H54 (cell line): ENCODE measurements at places on chromosomes 16 and 17.

DNA sequence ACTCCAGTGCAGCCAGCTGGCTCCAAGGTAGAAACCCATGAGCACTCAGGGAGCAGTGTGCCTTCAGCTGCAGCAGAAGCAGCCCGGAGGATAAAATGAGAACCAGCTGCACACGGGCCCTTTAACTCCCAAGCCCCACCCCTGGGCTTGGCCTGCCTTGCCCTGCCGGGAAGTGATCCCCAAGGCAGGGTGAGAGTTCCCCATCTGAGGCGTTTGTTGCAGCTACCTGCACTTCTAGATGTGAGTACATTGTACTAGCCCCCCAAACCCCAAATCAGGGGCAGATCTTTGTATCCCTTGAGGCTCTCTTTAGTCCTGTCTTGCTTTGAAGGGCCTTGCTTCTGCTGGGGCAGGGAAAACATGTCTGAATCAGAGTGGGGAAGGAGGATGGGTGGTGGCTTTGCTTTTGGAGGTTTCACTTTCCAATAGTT is at the start of gene MVP:
MVP (plus strand) TSS at position 192 of the 431 bp plus-strand sequence. CDS start 10,088 bp downstream, outside the sequence.
- no peak for DNase-seq

DNA sequence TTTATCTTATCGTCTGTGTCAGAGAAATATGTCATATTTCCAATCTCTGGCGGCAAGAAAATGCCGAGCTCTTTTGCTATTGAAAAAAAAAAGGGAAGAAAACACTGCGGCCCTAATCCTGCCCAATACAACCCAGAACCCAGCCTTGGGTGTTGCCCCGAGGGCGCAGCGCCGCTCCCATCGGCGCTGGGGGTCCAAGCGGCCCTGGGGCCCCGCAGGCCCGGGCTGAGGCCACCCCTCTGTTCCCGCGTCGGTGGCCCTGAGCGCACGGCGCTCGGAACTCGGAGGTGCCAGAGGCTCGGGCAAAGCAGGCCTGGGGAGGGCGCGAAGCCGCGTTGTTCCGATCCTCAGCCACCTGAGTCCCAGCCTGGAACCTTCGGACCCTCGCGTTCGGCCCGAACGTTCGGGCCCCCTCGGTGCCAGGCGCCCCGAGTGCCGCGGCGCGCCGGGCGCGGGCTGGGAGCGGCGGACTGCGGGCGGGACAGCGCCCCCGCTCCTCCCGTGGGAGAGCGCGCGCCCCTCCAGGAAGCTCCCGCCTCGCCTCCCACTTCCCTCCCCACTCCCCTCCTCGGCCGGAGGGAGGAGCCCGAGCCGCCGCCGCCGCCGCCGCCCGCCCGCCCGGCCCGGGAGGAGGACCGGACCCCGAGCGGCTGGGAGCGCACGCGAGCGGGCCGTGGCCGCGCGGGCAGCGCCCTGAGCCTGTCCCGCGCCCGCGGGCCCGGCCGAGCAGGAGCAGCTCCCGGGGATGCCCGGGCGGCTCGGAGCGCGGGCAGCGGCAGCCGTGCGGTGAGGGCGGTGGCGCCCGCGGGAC is at the start of gene CPNE2:
CPNE2 (plus strand) TSS at position 609 of the 811 bp plus-strand sequence. CDS start 18,160 bp downstream, outside the sequence.
- DNase-seq = peak; percentile 49

- no peak for DNase-seq
These were observed 64.2 kb upstream of the CACNG3 start for GRCh38 chr16:24191876-24192402.

DNA sequence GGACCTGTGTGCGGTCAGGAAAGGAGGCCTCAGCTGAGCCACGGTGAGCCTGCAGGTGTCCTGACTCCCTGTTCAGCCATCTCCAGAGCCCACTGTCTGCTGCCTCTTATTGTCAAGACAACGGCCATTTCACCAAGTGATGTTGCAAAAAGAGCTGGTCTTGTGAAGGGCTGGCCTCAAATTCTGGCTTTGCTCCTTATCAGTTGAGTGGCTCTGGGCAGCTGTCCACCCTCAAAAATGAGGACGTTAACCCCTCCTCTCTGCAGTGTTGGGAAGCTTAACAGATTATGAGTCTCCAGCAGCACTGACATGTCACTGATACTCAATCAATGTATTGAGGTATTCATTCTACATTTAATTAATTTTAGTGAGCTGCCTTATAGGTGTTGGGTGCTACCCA is 171.1 kb upstream of the TOX3 start:
- DNase-seq = no peak

- no peak for DNase-seq
These were observed 243.1 kb downstream of the CCDC182 start for GRCh38 chr17:57502022-57502421.

GRCh38 chr17:76197911-76198310 is 42.4 kb downstream of the RNF157 start:
- DNase-seq = no peak

DNA sequence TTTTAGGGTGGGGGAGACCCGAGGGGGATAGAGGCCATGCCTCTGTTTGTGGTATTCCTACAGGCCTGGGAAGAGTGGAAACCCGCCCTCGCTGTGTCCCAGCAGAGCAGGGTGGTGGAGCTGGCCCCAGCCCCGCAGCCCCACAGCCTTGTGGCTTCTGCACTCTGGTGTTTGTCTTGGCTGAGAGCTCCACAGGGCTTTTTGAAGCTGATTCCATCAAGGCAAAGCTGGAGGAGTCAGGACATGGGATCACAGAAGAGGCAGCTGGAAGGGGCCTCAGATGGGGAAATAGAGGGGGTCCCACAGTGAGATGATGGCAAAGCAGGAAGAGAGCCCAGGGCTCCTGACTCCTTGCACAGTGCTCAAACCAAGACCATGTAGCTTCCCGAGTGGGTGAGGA is 5.0 kb upstream of the WFIKKN2 start:
- DNase-seq = no peak

DNA sequence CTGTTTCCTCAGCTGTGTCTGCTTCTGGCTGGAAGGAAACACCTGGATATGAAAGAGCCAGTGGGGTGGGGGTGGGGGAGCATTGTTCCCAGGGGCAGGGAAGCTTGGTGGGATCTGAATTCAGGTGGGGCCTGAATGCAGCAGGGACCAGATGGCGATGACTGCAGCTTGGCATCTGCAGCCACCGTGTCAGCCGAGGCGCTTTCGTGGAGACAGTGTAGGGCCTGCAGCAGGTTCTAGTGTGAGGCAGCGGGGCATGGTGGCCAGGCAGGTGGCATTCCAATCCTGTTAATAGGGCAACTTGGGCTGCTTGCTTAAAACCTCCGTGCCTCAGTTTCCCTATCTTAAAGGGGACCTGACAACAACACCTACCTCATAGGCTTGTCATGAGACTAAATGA is 1.7 kb downstream of the PIK3R6 start:
- DNase-seq = no peak

DNA sequence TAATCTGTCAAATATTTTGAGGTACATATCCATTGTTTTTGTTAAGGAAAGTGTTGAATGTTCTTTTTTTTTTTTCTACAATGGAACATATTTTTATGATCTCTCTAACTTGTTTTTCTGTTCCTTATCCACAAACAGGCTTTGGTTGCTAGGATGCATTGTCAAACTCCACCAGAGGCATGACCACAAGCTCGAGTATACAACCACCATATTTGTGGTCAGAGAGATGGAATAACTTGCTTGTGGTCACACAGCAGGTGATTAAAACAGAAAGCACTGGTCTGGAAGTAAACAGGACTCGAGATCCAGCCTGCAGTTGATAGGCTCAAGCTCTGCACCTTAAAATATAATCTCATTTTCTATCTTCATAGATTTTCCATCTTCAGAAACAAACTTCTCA is 105.8 kb upstream of the ADAMTS18 start:
- peak; percentile 42 for DNase-seq

GRCh38 chr17:78179372-78179771 is 7.5 kb downstream of the TK1 start:
- DNase-seq = no peak

GRCh38 chr16:2787406-2787805 is at the start of gene PRSS33:
Gene PRSS33, minus strand, starts transcription at chr16:2787560. Its CDS starts 1,013 bp downstream, at chr16:2786547.
- no peak for DNase-seq

- DNase-seq = no peak
These were observed 148.1 kb downstream of the SALL1 start for GRCh38 chr16:51002881-51003490.

- DNase-seq = no peak
These were observed 3.3 kb downstream of the PMP22 start for GRCh38 chr17:15261802-15262290.

DNA sequence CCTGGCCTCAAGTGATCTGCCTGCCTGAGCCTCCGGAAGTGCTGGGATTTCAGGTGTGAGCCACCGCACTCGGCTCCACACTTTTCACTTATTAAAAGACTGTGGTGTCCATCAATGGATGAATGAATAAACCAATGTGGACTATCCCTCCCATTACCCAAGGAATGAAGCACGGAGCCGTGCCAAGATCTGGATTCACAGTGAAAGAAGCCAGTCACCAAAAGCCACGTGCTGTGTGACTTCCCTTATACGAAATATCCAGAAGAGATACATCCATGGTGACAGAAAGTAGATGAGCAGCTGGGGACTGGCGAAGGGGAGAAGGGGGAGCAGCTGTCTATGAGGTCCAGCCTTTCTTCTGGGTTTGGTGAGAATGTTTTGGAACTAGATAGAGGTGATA is 48.2 kb upstream of the STH start:
- DNase-seq = no peak

GRCh38 chr17:1244606-1245012 is 25.6 kb upstream of the BHLHA9 start:
- DNase-seq = no peak

DNA sequence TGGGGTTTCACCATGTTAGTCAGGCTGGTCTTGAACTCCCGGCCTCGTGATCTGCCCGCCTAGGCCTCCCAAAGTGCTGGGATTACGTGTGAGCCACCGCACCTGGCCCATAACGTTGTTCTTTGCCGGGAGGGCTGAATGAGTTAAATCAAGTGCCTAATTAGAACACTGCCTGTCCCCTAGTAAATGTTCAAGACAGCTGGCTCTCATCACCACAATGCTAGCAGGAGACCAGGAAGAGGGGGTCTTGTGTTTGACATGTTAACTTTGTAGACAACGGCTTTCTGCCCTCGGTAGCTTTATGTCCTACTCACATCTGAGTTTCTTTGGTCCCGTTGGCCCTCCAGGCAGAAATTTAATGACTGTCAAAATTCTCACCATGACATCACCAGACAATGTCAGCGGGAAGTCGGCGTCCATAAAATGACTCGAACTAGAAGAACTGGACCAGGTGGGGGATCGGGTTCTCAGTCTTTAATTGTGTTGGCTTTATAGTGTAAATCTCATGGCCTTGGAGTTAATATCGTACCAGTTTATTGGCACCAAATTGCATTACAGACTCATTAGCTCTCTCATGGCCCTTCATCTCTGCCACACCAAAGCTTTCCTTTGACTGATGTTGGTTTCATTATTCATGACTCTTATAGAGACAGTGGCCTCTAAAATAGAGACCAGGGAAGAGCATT is 11.4 kb upstream of the ITPRIPL2 start:
- DNase-seq = no peak
